ENCODE measurements at places on chromosomes 5 and 9.

DNA sequence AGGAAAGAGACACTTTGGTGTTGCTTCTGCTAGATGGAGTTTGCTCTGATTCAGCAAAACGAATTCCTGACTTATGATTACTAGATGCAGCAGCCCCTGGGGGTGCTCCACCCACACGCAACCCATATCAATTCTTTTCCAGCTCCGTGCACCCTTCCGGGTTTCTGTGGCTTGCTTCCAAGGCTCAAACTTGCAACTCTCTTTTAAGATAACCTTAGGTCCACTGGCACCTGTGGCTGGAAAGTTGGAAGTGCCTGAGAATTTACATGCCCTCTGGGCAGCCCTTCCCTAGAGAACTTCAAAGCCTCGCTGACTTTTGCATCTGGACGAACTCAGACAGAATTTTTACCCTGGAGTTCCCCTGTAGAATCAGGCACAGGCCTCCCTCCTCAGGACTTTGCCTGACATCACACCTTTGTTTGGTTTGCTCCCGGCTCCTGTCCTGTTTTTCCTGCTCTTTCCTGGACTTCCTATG lies 224.9 kb downstream of the SNX18 start:
- no peak for DNase-seq

DNA sequence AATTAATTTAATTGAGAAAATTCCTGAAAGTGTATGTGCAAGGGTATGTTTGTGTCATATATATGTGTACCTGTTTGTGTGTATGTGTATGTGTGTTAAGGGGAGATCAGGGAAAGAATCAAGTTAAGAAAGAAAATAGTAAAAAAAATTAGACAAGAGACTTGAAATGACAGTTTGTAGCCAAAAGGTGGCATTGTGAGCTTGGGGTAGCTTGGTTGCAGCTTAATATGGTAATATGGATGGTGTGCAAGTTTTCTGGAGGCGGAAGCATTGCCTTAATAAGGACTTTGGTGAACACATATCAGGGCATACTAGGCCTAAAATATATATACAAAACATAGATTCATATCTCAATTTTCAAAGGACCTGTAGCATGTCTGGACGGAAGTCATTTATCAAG lies 129.9 kb downstream of the INSYN2B start:
- no peak for DNase-seq

GRCh38 chr9:130023144-130023787 lies 19.7 kb downstream of the FNBP1 start:
- no peak for DNase-seq

DNA sequence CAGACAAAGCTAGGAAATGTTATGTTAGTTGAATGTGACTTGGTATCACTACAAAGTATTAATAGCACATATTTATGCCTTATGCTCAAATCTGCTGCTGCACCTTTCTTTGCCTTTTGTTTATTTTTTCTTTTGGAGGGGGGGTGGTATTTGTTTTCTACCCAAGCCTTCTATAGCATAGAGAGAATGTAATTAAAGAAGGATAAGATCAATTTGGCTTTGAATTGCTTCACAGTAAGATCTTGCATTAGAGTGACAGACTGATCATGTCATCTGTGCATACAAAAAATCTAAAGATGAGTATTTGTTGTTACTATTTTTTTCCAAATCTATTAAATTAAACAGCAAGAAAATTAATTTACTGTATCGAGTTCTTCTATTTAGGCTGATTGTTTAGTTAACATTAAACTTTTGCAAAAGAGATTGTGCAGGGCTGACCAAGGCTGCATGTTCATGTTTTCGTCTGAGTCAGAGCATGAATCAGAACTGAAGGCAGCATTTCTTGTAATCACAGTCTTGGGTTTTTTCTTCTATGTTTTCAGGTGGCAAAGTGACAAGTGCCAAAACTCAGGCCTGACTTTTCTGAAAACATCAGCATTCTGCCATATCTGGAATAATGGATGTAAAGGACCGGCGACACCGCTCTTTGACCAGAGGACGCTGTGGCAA lies 1007.1 kb upstream of the WWC1 start:
- no peak for DNase-seq

DNA sequence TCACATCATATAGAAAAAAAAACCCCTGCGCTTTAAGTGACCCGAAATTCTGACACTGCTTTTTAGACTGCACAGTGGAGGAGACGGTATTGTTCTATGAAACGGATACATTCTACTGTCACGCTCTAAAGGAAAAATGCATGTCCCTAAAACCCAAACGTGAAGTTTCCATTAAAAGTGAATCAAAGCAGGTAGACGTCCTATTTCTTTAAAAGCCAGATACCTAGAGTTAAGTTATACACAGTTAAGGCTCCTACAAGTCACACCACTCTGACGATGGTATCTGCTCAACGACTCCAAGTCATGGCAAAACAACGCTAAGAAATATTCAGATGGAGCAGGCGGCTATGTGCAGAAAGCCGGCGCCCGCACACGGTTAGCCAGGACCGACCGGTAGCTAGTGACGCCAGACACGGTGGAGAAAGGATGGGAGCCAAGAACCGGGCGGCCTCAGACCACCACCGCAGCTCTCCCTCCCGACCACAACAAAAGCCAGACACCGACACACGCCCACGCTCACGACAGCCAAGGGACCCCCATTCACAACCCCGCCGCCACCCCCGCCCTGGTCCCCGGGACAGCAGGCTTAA lies 734 bp downstream of the SKP1 start:
- DNase-seq = peak; percentile 32

- no peak for DNase-seq
Measured at GRCh38 chr5:16702964-16703363, 86.2 kb upstream of the RETREG1 start.

GRCh38 chr5:141897425-141897824 lies 19.2 kb upstream of the PCDH1 start:
- DNase-seq = no peak

GRCh38 chr9:87844506-87844905 lies 38.2 kb upstream of the SPATA31E1 start:
- DNase-seq = no peak

DNA sequence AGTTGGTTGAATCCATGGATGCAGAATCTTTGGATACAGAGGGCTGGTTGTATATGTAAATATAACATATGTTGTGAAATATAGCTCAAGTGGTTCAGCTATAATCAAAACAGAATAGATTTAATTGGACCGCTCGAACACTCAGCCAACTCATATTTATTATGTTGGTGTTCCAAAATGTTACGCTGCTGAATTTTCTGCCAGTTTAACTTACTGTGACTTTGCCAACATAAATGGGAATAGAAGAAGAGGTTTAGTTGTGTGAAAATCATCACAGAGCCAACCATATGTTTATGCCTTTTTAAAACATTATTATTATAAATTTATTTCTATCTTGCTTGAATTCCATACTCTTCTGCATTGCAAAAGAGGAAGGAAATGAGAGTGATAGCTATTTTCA lies 178.2 kb upstream of the FBXL7 start:
- no peak for DNase-seq

DNA sequence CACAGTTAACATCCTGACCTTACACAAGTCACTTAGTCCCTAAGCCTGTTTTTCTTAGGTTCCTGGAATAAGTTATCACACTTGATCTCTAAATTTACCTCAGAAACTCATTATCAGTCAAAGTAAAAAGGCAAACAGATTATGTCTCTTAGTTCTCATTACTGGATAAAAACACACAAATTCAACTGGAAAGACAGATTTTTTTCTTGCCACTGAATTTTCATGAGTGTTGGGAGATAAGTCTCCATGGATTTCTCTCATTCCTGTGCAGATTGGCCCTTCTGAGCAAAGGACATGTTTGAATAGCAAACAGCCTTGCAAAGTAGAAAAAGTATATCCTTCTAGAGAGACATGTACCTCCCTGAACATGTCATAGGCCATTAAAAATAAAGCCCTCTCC lies 10.2 kb downstream of the SPATA9 start:
- DNase-seq = no peak

GRCh38 chr9:27383524-27383923 lies 86.6 kb upstream of the EQTN start:
- DNase-seq = no peak

GRCh38 chr9:35311891-35312639 lies 150.3 kb downstream of the UNC13B start:
- DNase-seq = no peak

- no peak for DNase-seq
Measured at GRCh38 chr5:77170-77501, 14.8 kb upstream of the PLEKHG4B start.

DNA sequence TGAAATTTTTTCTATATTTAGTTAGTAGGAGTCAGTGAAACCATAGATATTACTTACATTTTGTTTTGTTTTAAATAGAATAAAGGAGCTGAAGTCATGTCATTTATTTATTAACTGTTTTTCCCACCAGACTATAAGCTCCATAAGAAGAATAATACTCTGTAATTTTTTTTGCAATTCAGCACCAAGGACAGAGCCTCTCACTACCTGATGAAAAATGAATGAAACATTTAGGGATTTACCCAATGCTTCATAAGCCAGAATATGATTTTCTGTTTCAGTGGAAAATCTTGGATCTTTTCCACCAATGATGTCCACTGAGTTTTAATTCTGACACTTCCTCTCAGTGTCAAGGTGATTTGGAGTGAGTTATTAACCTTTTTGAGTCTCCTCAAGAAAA lies 624.9 kb upstream of the GRAMD2B start:
- DNase-seq = peak; percentile 14

DNA sequence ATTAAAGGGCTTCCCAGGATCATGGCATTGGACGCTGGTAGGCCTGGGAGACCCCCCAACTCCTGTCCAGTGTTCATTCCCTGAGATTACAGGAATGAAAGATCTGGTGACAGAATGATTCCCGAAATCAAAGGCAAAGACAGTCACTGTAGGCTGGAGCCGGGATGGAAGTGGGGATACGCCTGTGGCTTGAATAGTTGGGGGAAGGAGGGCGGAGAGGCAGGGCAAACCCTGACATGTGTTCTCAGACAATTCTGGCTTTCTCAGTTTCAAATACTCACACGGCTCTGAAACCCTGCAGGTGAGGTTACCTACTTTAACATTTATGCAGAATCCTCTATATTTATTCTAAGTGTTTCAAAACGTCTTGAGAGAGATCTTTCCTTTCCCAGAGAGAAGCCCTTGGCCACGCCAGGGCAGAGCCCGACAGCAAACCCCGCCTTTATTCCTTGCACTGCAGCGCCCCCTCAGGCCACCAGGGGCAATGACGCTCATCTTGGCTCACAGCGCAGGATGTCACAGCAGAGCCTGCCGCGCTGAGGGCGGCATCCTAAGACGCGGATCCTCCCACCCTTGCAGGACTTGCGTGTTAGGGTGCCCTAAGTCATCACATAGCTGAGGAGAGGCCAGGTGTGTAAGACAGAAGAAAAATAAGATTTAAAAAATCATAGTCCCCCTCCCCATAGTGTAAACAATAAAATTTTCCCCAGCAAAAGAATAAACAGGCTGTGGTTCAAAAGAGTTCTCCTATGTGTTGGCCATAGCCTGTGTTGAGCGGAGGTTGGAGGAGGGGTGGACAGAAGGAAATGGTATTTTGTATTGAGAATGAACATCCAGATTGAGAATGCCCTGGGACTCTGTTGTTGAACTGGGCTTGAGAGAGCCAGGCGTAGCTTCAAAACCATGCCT lies 284.5 kb downstream of the NTRK2 start:
- peak; percentile 87 for DNase-seq

DNA sequence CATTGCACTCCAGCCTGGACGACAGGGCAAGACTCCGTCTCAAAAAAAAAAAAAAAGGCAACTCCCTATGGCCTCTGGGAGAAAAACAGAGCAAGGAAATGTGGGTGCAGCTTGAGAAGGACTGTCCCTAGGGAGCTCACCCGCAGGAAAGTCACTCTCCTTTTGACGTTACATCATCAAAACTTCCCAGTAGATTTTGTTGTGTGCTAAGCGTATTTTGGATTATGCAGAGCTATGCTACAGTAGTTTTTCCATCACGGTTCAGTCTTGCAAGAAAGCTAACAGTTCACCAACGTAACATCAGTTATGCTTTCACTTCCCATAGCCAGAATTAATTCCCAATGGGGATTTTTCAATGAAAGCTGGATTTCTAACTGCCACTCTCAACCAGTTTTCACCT lies 138.8 kb downstream of the HSD17B3 start:
- DNase-seq = no peak

- no peak for DNase-seq
Measured at GRCh38 chr9:126756238-126756637, 48.6 kb upstream of the ZBTB43 start.
